ENCODE measurements at places on chromosomes 2 and 18.

GRCh38 chr2:240631548-240632305, 6.4 kb downstream of the GPR35 start:
- no peak for DNase-seq

DNA sequence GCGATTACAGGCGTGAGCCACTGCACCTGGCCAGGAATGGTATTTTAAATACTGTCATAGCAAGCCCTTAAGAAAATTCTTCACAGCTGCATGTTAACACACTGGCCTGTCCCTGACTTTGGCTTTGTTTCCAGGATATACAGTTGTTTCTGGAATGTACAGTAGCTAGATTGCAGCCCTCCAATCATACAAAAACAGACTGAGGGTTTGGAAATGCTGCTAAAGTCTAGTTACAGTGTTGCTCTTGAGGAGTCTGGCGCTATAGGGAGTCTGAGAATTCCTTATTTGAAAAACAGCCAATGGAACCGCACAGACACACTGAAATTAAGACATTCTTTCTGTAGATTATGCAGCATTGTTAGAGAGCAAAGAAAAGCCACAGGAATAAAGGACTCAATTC, 37.7 kb downstream of the STON1 start:
- DNase-seq: no peak

GRCh38 chr2:148926981-148927401, 52.0 kb downstream of the KIF5C start:
- peak; percentile 54 for DNase-seq

- DNase-seq: no peak
Observed at GRCh38 chr18:45066210-45066609, 385.5 kb downstream of the SETBP1 start.

GRCh38 chr2:121160366-121160765, 124.6 kb downstream of the TFCP2L1 start:
- no peak for DNase-seq

- DNase-seq: no peak
Observed at GRCh38 chr2:25201794-25202193, 33.4 kb upstream of the POMC start.

- DNase-seq: no peak
Observed at GRCh38 chr2:66702301-66702700, 267.4 kb downstream of the MEIS1 start.

- DNase-seq: no peak
Observed at GRCh38 chr18:67331857-67332256, 184.7 kb downstream of the DSEL start.

- DNase-seq: no peak
Observed at GRCh38 chr2:43539436-43539835, 56.4 kb downstream of the THADA start.

- DNase-seq: no peak
Observed at GRCh38 chr18:6865251-6865650, 135.7 kb downstream of the ARHGAP28 start.

DNA sequence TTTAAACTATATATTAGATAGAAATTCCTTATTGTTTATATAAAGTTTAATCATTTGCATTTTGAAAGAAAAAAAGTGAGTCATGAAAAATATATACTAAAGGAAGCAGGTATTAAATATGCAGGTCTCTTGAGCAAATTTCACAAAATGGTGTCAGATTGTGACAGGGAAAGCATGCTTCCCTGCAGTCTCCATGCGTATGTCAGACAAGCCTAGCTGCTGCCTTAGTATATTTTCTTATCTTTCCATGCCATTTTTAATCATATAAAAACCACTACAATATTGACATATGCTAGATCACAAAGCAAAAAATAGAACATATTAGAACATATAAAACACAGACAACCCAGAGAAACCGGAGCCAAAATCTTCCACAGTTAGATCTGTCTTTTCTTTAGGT, 1137.7 kb upstream of the DDX18 start:
- no peak for DNase-seq

GRCh38 chr2:47038656-47039488, 116.2 kb downstream of the STPG4 start:
- no peak for DNase-seq

- no peak for DNase-seq
Observed at GRCh38 chr2:207252416-207252815, 86.7 kb upstream of the KLF7 start.

GRCh38 chr2:8453904-8454302, 228.0 kb upstream of the ID2 start:
- peak; percentile 47 for DNase-seq

DNA sequence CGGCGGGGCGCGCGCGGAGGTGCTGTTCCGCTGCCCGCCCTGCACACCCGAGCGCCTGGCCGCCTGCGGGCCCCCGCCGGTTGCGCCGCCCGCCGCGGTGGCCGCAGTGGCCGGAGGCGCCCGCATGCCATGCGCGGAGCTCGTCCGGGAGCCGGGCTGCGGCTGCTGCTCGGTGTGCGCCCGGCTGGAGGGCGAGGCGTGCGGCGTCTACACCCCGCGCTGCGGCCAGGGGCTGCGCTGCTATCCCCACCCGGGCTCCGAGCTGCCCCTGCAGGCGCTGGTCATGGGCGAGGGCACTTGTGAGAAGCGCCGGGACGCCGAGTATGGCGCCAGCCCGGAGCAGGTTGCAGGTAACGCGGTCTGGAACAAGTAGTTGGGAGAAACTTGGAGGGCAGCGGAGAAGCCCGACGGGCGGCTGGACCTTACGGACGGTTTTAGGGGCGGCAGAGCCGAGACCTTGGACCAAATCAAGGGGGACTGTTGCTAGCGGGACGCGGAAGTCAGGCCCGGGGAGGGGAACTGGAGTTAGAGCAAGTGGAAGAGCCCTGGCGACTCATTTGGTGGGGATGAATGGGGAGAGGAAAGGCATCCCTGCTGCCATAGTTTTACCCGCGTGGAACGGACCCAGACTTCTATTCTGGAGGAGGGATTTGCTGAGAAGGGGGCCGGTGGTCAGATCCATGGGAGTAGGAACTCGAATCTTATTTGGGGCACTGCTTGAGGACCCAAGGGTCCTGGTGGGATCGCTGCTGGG, 573 bp downstream of the IGFBP2 start:
- peak; percentile 48 for DNase-seq

GRCh38 chr2:230335864-230336506, 9.0 kb downstream of the SP140L start:
- no peak for DNase-seq

GRCh38 chr2:71919708-71920107, 228.0 kb downstream of the CYP26B1 start:
- no peak for DNase-seq

- no peak for DNase-seq
Observed at GRCh38 chr2:58702302-58702885, 461.3 kb upstream of the FANCL start.

- peak; percentile 94 for DNase-seq
Observed at GRCh38 chr2:240513549-240514287, 44.1 kb downstream of the ANKMY1 start.

GRCh38 chr2:18208956-18209355, 330.5 kb downstream of the KCNS3 start:
- no peak for DNase-seq

DNA sequence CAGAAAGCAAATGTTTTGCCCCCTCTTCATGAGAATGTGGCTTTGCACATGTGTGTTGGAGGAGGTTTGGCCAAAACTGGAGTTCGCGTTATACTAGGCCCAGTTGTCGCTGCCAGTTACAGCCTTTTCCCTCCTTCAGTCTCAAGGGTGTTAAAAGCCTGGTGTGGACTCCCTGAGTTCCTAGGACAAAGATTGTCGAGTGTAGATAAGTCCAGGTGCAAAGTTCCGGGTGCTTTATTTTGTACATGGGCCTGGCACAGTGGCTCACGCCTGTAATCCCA, 542 bp upstream of the RNF103 start:
- no peak for DNase-seq

DNA sequence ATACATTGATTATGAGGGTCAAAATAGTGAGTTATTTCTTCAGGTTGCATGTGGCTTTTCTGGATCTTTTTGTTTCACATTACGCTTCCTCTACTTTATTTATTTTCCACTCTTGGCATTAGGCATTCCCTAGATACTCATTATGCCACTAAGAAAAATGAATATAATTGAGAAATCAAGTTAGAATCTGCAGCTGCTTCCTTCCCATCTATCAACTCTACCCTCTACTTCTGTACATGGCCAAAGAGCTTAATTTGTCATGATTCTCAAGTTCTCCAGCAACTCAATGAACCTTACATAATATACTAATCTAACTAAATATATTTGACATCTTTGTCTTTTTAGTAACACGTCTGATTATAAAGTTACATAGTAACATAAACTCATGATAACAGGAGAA, 598.1 kb upstream of the LRRTM4 start:
- DNase-seq: no peak

DNA sequence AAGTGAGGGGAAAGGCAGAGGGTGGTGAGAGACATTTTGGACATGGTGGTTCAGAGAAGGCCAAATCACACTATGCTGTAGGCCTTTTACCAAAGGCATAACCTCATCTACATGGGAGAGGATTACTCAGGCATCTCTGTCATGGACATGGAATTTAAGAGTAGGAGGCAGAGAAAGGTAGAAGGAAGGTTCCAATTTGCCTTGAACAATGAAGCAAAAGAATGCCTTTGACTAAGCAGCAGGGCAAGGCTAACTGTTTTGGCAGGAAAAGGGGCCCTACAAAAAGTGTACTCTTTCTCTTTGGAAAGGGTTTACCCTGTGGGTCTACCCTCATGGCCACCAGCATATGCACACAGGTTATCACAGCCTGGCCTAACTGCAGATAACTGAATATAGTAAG, 45.6 kb upstream of the RNU4ATAC start:
- no peak for DNase-seq

- no peak for DNase-seq
Observed at GRCh38 chr18:11162889-11163288, 13.5 kb upstream of the PIEZO2 start.

- no peak for DNase-seq
Observed at GRCh38 chr2:102834523-102835273, 72.9 kb downstream of the TMEM182 start.

- no peak for DNase-seq
Observed at GRCh38 chr18:36628435-36629137, 200.2 kb downstream of the TPGS2 start.

DNA sequence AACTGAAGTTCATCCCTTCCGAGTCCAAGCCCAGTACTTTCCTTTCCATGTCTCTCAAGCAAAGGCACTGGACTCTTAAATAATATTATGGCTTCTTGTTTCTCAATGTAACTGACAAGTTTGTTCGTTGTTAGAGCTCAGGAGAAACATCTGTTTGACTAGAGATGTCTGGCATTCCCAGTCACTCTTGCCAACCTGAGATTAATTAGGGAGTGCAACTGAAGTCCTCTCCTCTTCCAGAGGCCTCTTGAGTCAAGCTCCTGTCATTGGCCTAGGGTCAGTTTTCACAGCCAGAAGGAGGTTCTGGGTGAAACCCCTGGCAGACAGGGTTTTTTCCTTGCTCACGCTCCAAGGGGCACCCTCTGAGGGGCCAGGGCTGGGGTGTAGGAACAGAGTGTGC, 196.1 kb downstream of the AGPS start:
- no peak for DNase-seq

- DNase-seq: no peak
Observed at GRCh38 chr2:228867406-228867805, 403.7 kb downstream of the PID1 start.

DNA sequence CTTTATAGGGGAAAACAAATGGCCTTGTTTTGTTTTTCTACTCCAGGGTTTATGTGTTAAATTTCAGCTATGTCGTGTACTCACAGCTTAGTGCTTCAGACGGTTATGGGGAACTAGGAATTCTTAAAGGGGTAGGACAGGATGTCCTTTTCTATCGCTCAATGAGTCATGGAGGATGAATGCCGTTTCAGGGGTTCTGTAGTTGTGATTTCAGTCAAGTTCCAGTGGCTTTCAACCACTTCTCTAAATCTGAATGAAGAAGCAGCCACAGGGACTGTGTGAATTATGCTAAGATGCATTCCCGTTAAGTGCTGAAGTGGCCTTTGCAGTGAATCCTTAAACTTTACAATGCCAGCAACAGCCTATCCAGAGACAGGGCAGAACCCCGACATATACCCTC, 1231.7 kb upstream of the ZEB2 start:
- DNase-seq: no peak

GRCh38 chr18:11149441-11150270, at the start of gene PIEZO2:
Gene PIEZO2, minus strand, starts transcription at chr18:11149569. Its CDS starts 981 bp downstream, at chr18:11148588.
- DNase-seq: peak; percentile 65

GRCh38 chr2:167863377-167863776, 384.0 kb downstream of the STK39 start:
- no peak for DNase-seq
